ENCODE measurements at places on chromosomes 3 and 15. TPM values are rescaled to one million over a fixed set of nuclear protein-coding genes. Genes with fewer than 3 reads are reported as not detected.

- no peak for DNase-seq
- no peak overlapping the region for H3K4me3 ChIP-seq
- H3K36me3 ChIP-seq: peaks cover 4% of the 10 kb centered on the region
- no peak overlapping the region for H3K27ac ChIP-seq
Measured at GRCh38 chr15:25378501-25378901, 60.3 kb downstream of the UBE3A start.

Gene QTRT2
- total RNA-seq: 21.2 TPM

GRCh38 chr3:20561166-20561565, 375.2 kb upstream of the SGO1 start:
- no peaks in the 10 kb centered on the region for H3K36me3 ChIP-seq
- H3K4me3 ChIP-seq: no peak overlapping the region
- H3K27me3 ChIP-seq: no peaks in the 10 kb centered on the region
- DNase-seq: no peak

Gene GUCA1C
- not detected for total RNA-seq

- DNase-seq: no peak
- no peak overlapping the region for H3K27ac ChIP-seq
- H3K27me3 ChIP-seq: no peaks in the 10 kb centered on the region
- H3K4me3 ChIP-seq: no peak overlapping the region
- H3K4me1 ChIP-seq: peaks cover 4% of the 10 kb centered on the region
Measured at GRCh38 chr15:79179108-79179561, 88.6 kb upstream of the RASGRF1 start.

- H3K4me1 ChIP-seq: no peaks in the 10 kb centered on the region
- H3K27ac ChIP-seq: no peak overlapping the region
- H3K36me3 ChIP-seq: peaks cover 25% of the 10 kb centered on the region
- H3K27me3 ChIP-seq: no peaks in the 10 kb centered on the region
- H3K4me3 ChIP-seq: no peak overlapping the region
Measured at GRCh38 chr3:33054100-33055092, 42.5 kb downstream of the GLB1 start.

GRCh38 chr3:177229791-177230190, 32.5 kb upstream of the TBL1XR1 start:
- no peak overlapping the region for H3K4me3 ChIP-seq
- H3K36me3 ChIP-seq: no peaks in the 10 kb centered on the region
- no peaks in the 10 kb centered on the region for H3K4me1 ChIP-seq

Gene ICE2
- 63.8 TPM for total RNA-seq

DNA sequence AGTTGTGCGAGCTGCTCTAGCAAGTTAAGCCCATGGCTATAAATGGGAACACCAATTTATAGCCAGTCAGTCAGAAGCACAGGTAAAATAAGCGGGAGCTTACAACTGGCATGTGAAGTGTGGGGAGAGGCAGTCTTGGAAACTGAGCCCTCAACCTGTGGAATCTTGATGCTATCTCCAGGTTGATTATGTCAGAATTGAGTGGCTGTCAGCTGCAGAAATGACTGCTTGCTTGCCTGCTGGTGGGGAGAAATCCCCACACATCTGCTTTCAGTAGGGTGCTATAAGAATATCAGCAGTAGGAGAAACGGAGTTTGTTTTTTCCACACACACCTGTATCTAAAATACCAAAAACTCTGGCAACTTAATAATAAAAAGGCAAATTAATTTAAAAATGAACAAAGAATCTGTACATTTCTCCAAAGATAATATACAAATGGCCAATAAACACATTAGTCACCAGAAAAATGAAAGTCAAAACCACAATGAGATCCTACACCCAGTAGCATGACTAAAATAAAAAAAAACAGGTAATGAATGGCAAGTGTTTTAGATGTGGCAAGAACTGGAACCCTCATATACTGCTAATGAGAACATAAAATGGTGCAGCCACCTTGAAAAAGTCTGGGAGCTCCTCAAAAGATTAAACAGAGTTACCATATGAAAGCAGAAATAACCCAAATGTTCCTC, 26.0 kb upstream of the MAP4 start:
- no peaks in the 10 kb centered on the region for H3K36me3 ChIP-seq
- no peak for DNase-seq
- H3K4me1 ChIP-seq: peaks cover 20% of the 10 kb centered on the region
- no peak overlapping the region for H3K4me3 ChIP-seq
- H3K27ac ChIP-seq: no peak overlapping the region
- H3K27me3 ChIP-seq: no peaks in the 10 kb centered on the region

GRCh38 chr3:15440891-15441290, 13.5 kb downstream of the EAF1 start:
- H3K27ac ChIP-seq: no peak overlapping the region
- no peak overlapping the region for H3K4me3 ChIP-seq
- H3K4me1 ChIP-seq: no peaks in the 10 kb centered on the region

GRCh38 chr15:63136742-63137141, 15.1 kb downstream of the LACTB start:
- H3K27ac ChIP-seq: no peak overlapping the region
- H3K4me1 ChIP-seq: no peaks in the 10 kb centered on the region
- no peaks in the 10 kb centered on the region for H3K27me3 ChIP-seq

GRCh38 chr3:50275996-50276761, 2.7 kb upstream of the LSMEM2 start:
- DNase-seq: no peak
- H3K27ac ChIP-seq: no peak overlapping the region
- H3K4me3 ChIP-seq: no peak overlapping the region

DNA sequence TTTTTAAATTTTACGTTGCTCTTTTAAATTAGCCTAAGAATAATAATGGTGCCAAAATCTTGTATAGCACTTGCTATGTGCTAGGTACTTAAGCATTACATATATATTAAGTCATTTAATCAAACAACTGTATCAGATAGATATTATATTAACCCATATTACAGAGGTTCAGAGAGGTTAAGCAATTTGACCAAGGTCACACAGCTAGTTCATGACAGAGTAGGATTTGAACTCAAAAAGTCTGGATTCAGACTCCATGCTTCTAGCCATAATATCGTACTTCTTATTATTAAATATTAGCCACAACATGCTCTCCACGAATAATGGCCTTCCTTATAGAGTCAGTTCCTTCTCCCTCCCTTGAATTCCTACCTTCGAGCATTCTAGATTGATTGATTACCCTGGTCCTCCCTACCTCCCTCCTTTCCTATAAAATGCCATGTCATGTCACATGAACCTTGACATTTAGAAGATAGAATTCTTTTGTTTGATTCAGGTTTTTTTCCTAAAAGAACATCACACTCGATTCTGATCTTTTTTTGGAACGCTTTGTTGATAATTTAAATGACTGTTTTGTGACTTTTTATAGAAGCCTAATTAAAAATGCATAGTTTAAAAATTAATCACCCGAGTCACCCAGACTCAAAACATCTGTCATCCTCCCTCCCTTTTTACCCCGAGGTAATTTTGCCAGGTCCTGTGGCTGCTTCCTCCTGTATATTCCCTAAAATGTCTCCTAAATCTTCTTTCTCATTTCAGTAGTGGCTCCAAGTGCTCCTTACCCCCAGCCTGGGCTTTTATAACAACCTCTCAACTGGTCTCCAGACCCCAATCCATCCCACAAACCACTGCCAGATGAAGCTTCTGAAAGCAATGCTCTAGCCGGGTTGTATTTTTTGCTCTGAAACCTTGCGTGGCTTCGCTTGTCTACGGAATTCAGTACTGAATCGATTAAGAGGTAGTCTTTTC, 8.5 kb upstream of the PSMD6 start:
- peaks cover 8% of the 10 kb centered on the region for H3K4me1 ChIP-seq
- no peak overlapping the region for H3K4me3 ChIP-seq
- peak overlapping the region; percentile 21 for H3K27ac ChIP-seq
- H3K27me3 ChIP-seq: peaks cover 3% of the 10 kb centered on the region

DNA sequence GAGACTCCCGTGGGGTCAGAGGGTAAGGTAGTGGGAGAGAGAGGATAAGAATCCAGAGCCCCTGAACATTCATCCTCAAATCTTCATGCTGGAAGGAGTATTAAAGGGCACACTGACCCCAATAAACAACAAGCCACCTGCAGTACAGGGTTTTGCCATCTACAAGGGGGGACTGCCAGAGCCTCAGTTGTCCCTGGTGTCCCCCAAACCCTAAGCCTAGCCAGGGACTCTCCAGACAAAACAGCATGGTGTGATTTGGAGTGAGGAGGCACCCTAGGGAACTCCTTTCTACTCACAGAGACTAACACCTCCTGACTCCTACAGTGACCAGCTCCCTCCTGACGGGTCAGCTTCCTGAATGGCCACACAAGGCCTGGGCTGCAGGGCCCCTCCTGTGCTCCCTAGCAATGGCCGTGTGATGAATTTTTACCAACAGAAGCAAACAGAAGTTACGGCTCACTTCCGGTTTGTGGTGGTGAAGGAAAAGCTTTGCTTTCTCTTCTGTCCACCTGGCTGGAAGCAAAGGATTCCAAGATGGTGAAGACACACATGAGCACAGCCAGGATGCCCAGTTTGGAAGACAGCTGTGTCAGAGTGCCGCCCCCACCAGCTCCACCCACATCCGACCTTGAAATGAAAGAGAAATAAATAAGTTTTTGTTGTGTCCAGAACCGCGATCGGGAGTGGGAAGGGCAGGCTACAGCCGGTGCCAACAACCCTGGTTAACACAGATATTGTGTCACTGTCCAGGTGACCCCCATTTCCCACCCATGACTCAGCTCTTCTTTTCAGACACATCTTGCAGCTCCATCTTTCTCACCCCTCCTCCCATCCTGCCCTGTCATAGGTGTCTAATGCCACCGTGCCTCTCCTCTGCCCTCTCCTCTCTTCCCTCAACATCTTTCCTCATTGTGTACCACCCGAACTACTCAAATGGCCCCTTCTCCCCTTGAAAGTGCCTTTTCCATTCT, 69.6 kb upstream of the ATP13A3 start:
- H3K27ac ChIP-seq: no peak overlapping the region
- no peak overlapping the region for H3K4me3 ChIP-seq
- no peaks in the 10 kb centered on the region for H3K36me3 ChIP-seq
- H3K27me3 ChIP-seq: no peaks in the 10 kb centered on the region

DNA sequence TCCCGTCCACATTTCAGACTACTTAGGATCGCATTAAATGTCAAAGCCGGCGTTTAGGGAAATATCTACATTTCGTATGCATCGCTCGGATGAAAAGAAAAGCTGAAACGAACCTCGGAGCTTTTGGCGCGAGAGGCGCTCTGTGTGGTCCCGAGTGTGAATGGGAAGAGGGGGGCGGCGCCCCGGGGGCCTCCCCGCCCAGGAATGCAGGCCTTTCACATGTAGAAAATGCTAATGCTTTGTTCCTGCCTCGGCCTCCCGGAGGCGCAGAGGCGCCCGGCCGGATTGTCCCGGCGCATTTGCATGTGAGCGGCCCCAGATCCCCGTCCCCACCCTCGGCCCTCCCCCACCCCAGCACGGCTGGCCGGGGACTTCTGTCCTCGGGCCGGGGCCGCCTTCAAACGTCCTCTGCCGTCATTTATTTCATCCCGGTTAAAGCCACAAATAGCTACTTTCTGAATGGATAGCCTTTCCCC, 37.0 kb upstream of the TRIM71 start:
- peaks cover 10% of the 10 kb centered on the region for H3K4me1 ChIP-seq
- H3K36me3 ChIP-seq: no peaks in the 10 kb centered on the region
- peak overlapping the region; percentile 25 for H3K27ac ChIP-seq
- DNase-seq: peak; percentile 58

Gene LRRC31
- 1.4 TPM for total RNA-seq

- DNase-seq: peak; percentile 31
- H3K4me3 ChIP-seq: no peak overlapping the region
- no peaks in the 10 kb centered on the region for H3K27me3 ChIP-seq
- H3K4me1 ChIP-seq: no peaks in the 10 kb centered on the region
- no peak overlapping the region for H3K27ac ChIP-seq
Measured at GRCh38 chr3:178392511-178392926, 143.7 kb upstream of the KCNMB2 start.

Gene PAK6
- total RNA-seq: 5.0 TPM

Gene A4GNT
- not detected for total RNA-seq

Gene DPPA4
- total RNA-seq: 10.1 TPM

GRCh38 chr3:146914409-146914808, 309.3 kb upstream of the PLSCR5 start:
- H3K36me3 ChIP-seq: no peaks in the 10 kb centered on the region
- no peak for DNase-seq
- no peak overlapping the region for H3K4me3 ChIP-seq
- no peaks in the 10 kb centered on the region for H3K4me1 ChIP-seq

- H3K27ac ChIP-seq: no peak overlapping the region
- no peaks in the 10 kb centered on the region for H3K27me3 ChIP-seq
- H3K4me3 ChIP-seq: no peak overlapping the region
- no peaks in the 10 kb centered on the region for H3K36me3 ChIP-seq
- peaks cover 22% of the 10 kb centered on the region for H3K4me1 ChIP-seq
Measured at GRCh38 chr3:197352382-197352781, 54.0 kb upstream of the DLG1 start.

DNA sequence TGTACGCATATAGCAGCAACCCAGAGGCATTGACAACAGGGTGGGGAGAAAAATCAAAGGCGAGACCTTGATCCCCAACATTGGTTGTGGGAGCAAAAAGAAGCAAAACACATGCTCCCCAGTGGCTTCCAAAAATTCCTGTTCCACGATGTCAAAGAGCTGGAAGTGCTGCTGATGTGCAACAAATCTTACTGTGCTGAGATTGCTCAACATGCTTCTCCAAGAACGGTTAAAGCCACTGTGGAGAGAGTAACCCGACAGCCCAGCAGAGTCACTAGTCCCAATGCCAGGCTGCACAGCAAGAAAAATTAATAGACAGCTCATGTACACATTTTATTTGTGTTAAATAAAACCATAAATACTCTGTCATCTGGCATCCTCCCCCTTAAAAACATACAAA, 179.9 kb upstream of the PFN2 start:
- DNase-seq: no peak
- H3K4me3 ChIP-seq: no peak overlapping the region
- no peak overlapping the region for H3K27ac ChIP-seq
- peaks cover 6% of the 10 kb centered on the region for H3K4me1 ChIP-seq
- H3K36me3 ChIP-seq: no peaks in the 10 kb centered on the region

Gene ABHD6
- 21.9 TPM for total RNA-seq

- no peak overlapping the region for H3K4me3 ChIP-seq
- H3K27me3 ChIP-seq: no peaks in the 10 kb centered on the region
Measured at GRCh38 chr15:101099183-101099582, 152.7 kb downstream of the CHSY1 start.

DNA sequence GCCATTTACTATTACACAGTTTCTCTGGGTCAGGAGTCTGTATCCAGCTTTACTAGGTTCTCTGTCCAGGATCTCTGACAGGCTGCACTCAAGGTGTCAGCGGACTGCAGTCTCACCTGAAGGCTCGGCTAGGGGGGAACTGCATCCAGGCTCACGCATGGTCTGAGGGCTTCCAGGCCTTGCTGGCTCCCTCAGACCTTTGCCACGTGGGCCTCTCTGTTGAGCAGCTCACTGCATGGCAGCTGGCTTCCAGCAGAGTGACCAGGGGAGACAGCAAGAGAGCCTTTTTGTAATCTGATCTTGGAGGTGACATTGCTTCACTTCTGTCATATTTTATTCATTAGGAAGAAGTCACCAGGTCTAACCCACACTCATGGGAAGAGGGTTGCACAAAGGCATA, 152.3 kb downstream of the CACNA2D3 start:
- DNase-seq: no peak
- H3K36me3 ChIP-seq: no peaks in the 10 kb centered on the region
- no peak overlapping the region for H3K4me3 ChIP-seq
- no peak overlapping the region for H3K27ac ChIP-seq

Gene RHCG
- 0.79 TPM for total RNA-seq

Gene CHRM5
- total RNA-seq: 3.9 TPM

Gene ZIC4
- total RNA-seq: 30.5 TPM

- no peaks in the 10 kb centered on the region for H3K27me3 ChIP-seq
- no peak overlapping the region for H3K27ac ChIP-seq
Measured at GRCh38 chr3:169886671-169887070, 16.9 kb upstream of the LRRC31 start.

GRCh38 chr3:15428539-15428938, 1.1 kb downstream of the EAF1 start:
- H3K4me3 ChIP-seq: peak overlapping the region; percentile 95
- H3K27me3 ChIP-seq: no peaks in the 10 kb centered on the region
- H3K36me3 ChIP-seq: peaks cover 16% of the 10 kb centered on the region
- no peak overlapping the region for H3K27ac ChIP-seq

Gene STXBP5L
- total RNA-seq: 19.1 TPM

All from spinal cord (tissue), 10 donors.